Activated B cell treated with CpG ODN at 0.5 μM for 24 hours (primary cell): ENCODE measurements at places on chromosomes 6 and 20. TPM values are rescaled to one million over a fixed set of nuclear protein-coding genes. Genes with fewer than 3 reads are reported as not detected.

The FAM217A gene
- not detected in 2 replicates for total RNA-seq

The RFX6 gene
- total RNA-seq = not detected in 2 replicates

- no peak for DNase-seq
These were observed 1.9 kb downstream of the TMEM30A start for GRCh38 chr6:75282706-75283105.

The ASIP gene
- total RNA-seq = not detected in 2 replicates

DNA sequence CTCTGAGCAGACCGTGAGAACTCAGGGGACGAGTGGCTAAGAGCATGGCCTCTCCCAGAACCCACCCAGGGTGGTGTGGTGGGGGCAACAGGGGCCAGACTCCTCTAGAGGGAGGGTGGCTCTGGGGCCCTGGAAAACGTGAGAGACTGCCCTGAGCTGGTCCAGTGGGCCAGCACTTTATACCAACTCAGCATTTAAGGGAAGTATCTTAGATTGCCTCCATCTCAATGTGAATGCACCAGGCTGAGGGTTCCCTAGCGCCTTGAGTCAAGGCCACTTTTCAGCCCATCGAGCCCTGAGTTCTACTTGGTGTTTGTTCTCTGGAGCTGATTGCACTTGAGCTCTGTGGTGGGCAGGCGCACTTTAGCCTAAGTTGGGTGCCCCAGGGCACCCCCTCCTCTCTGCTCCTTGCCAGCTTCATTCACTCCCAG lies 42.0 kb upstream of the IRF4 start:
- no peak for DNase-seq

DNA sequence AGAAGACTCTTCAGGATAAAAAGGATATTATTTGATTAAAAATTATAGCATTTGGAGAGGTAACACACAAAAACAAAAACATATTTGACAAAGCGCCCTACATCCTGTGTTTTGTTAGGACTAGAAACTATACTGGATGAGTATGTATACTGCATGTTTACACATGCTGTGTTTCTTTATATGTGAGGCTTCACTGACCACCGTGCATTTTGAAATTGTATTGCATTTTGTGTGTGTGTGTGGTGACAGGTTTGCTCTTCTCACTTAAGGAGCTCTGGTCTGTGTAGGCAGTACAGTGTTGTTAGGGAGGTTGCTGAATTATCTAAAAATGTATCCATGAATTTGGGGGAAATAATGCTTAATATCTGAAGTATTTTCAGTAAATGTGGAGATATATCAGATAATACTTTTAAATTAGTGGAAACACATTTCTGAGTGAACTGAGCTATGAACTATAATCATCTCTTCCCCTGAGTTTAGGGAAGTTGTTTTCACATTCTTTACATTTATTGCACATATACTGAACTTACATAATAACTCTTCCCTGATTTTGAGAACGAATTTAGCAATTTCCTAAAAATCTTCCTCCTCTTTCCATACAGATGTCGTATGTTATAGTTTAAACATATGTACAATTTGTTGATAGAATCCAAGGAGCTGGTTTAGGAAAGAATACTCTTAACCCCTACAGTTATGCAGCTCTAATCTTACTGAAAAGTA lies 43.3 kb downstream of the TMEM170B start:
- no peak for DNase-seq

- DNase-seq = no peak
These were observed 508.4 kb upstream of the SULF2 start for GRCh38 chr20:48293671-48294070.

DNA sequence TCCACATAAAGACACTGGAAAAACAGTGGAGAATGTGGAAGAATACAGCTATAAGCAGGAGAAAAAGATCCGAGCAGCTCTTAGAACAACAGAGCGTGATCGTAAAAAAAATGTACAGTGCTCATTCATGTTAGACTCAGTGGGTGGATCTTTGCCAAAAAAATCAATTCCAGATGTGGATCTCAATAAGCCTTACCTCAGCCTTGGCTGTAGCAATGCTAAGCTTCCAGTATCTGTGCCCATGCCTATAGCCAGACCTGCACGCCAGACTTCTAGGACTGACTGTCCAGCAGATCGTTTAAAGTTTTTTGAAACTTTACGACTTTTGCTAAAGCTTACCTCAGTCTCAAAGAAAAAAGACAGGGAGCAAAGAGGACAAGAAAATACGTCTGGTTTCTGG lies 57.1 kb downstream of the MAP3K4 start:
- no peak for DNase-seq

The C4A gene
- total RNA-seq = 4.6 and 6.8 TPM in 2 replicates

The RIPOR3 gene
- not detected in 2 replicates for total RNA-seq

GRCh38 chr20:53760025-53760441 lies 166.4 kb upstream of the ZNF217 start:
- no peak for DNase-seq

- no peak for DNase-seq
These were observed 16.3 kb downstream of the GTSF1L start for GRCh38 chr20:43710370-43711044.

DNA sequence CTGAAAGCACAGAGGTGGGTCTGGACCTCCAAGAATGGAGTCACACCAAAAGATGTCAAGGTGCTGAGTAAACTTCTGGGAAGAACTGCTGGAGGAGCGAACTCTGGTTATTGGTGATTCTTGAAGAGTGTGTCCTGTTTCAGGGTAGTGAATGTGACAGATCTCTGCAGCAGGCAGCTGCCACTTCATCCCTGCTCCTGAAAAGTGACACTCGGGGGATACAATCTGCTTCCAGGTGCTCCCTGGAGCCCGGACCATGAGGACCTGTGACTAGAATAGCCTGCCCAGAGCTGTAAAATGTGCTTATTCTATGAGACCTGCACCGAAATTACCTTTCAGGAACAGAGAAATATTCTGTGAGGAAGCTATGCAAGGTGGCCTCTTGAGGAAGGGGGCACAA lies 191.1 kb downstream of the FOXC1 start:
- DNase-seq = no peak

DNA sequence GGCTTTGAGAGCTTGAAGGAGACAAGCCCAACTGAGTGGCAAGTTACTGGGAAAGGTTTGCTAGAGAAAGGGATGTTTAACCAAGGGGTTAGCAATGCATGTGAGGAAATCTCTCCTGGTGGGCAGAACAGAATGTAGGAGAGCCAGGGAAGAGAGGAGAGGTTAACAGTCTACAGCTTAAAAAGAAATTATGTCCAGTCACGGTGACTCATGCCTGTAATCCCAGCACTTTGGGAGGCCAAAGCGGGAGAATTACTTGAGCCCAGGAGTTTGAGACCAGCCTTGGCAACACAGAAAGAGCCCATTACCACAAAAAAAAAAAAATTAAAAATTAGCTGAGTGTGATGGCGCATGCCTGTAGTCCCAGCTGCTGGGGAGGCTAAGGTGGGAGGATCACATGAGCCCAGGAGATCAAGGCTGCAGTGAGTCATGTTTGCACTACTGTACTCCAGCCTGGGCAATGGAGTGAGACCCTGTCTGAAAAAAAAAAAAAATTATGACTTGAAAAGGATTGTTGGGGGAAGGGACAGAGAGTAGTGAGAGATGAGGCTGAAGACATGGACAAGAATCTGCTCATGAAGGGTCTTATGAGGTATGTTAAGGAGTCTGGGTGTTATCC lies 264.9 kb downstream of the TBC1D7 start:
- no peak for DNase-seq

- DNase-seq = no peak
These were observed 54.7 kb downstream of the NDUFAF5 start for GRCh38 chr20:13839421-13840092.
